ENCODE measurements at places on chromosomes 11 and 22.
A peak's percentile ranks its signal among the peaks of the same experiment; 100 is the strongest.

GRCh38 chr11:64767344-64768299 is 7.8 kb upstream of the PYGM start:
- H3K36me3 ChIP-seq: peaks cover 61% of the 10 kb centered on the region
- peaks cover 84% of the 10 kb centered on the region for H3K4me1 ChIP-seq
- H3K27ac ChIP-seq: peak overlapping the region; percentile 69

DNA sequence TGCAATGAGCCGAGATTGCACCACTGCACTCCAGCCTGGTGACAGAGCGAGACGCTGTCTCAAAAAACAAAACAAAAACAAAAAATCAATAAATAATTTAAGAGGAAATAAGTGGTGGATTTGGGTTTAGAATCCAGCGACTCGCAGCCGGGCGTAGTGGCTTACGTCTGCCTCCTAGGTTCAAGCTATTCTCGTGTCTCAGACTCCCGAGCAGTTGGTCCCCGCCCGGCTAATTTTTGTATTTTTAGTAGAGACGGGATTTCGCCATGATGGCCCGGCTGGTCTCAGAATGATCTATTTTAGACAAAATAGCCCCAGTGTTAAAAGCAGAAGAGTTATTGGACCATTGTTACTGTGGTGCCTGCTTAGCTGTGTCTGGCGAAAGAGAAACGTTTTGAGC is 29.8 kb downstream of the SNU13 start:
- H3K27me3 ChIP-seq: no peaks in the 10 kb centered on the region
- H3K4me3 ChIP-seq: no peak overlapping the region
- DNase-seq: no peak
- no peaks in the 10 kb centered on the region for H3K4me1 ChIP-seq

DNA sequence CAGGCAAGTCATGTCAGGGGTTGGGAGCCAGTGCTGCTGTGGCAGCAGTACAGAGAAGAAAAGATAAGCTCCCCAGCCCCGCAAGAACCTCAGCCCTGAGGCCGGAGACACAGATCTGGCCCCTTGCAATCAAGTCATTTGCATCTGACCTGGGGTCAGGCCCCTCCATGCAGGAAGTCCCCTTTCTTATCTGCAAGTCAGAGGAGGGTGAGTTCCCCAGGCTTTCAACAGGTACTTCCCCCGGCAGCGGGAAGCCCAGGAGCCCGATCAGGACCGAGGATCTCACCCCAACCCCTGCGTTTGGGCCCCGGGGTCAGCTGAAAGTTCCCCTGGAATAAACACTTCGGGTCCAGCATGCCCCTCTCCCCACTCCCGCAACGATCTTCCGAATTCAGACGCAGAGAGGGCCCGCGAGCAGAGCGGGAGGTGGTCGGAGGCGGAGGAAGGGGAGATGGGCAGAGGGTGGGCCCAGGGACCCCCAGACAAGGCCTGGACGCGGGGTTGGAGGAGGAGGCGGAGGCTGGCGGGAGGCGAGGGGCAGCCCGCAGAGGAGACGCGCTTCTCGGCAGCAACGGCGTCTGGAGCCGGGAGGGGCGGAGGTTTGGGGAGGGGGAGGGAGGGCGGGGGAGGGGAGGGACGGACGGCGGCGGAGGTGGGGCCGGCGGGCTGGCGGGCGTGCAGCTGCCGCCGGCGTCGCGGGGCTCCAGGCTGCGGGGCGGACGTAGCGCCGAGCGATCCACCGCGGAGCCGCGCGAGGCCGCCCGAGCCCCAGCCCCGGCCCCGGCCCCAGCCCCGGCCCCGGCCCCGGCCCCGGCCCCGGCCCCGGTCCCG is at the start of gene TSPAN18:
Gene TSPAN18, plus strand, starts transcription at position 680 of the 831 bp plus-strand sequence. CDS start 179,455 bp downstream, outside the sequence.
- peak within 1 kb of the TSS; percentile 72 for H3K4me3 ChIP-seq
- no peaks in the 10 kb centered on the region for H3K36me3 ChIP-seq
- peak; percentile 34 for DNase-seq

DNA sequence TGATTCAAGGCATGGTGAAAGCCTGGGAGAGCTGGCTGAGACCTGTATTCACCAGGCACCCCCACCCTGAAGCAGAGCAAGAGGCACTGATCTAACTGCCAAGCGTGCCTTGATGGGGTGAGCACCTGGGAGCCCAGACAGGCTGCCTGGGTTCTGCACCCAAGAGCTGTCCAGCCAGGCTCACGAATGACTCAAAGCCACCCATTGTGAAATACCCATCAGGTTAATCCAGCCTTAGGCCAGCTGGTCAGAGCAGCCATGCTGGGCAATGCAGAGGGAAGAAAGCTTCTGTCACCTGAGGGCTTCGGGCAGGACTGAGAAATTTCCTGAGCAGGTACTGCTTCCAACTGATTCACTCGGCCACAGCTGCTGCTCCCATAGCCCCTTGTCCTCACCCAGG is 22.1 kb downstream of the THOC5 start:
- H3K4me1 ChIP-seq: no peaks in the 10 kb centered on the region
- H3K27me3 ChIP-seq: no peaks in the 10 kb centered on the region
- H3K27ac ChIP-seq: no peak overlapping the region
- peaks cover 22% of the 10 kb centered on the region for H3K36me3 ChIP-seq

- no peaks in the 10 kb centered on the region for H3K4me1 ChIP-seq
- no peak overlapping the region for H3K4me3 ChIP-seq
- no peak overlapping the region for H3K27ac ChIP-seq
- H3K36me3 ChIP-seq: no peaks in the 10 kb centered on the region
- DNase-seq: no peak
- H3K27me3 ChIP-seq: no peaks in the 10 kb centered on the region
Measured at GRCh38 chr11:22797047-22797446, 32.6 kb downstream of the SVIP start.

GRCh38 chr11:3808861-3809623 is 682 bp downstream of the PGAP2 start:
- no peaks in the 10 kb centered on the region for H3K27me3 ChIP-seq
- peaks cover 7% of the 10 kb centered on the region for H3K36me3 ChIP-seq
- peak overlapping the region; percentile 78 for H3K27ac ChIP-seq
- peaks cover 12% of the 10 kb centered on the region for H3K4me1 ChIP-seq

DNA sequence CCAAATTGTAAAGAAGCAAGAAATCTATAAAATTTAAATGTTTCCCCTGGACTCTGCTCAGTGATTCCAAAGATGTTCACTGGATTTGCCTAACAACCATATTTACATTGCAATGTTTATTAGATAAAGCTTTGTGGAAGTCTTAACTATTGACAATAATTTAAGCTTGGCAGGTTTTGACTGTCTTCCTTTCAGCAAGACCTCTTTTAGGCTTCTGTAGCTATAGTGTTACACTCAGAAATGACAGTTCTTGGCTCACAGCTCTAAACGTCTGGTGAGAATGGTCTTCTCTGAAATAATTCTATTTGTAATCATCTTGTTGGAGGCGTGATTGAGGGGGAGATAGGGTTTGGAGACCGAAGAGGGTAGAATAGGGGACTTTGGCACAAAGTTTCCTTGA is 44.8 kb upstream of the CRTAM start:
- H3K4me1 ChIP-seq: no peaks in the 10 kb centered on the region
- H3K4me3 ChIP-seq: no peak overlapping the region
- H3K36me3 ChIP-seq: peaks cover 76% of the 10 kb centered on the region
- DNase-seq: no peak
- H3K27me3 ChIP-seq: no peaks in the 10 kb centered on the region

DNA sequence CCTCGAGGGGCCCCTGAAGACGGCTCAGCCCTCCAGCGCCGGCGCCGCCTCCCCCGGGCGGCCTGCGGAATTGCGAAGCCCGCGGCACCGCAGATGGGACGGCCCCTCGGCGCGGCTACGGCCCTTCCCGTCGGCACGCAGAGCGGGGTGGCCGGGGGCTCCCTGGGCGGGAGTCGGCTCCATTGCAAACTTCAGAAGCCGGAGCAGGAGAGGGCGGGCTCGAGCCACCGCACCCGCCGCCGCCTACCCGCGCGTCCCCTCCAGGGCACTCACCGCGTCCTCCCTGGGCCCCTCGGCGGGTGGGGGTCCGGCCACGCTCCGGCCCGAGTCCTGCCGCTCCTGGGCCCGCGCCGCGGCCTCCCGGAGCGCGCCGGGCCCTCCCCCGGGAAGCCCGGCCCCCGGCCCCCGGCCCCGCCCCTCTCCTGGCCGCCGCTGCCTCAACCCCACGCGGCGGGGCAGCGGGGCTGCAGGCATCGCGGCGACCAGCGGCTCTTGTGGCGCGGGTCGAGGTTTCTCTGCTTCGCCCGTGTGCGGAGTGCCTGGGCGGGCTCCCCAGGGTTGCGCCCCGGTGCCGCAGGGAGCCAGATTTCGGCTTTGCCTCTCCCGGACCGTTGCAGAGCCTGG is at the start of gene PACSIN3:
Gene PACSIN3, minus strand, starts transcription at position 359 of the 624 bp plus-strand sequence. CDS start 3,707 bp downstream, outside the sequence.
- H3K27ac ChIP-seq: no peak within 1 kb of the TSS
- peaks cover 12% of the 10 kb centered on the region for H3K4me1 ChIP-seq
- DNase-seq: peak; percentile 20
- H3K4me3 ChIP-seq: peak within 1 kb of the TSS; percentile 54
- no peaks in the 10 kb centered on the region for H3K36me3 ChIP-seq

GRCh38 chr11:111540114-111540936 is at the start of gene LAYN:
Gene LAYN (plus strand): TSS chr11:111540720. CDS start chr11:111540844, 124 bp downstream.
- H3K4me1 ChIP-seq: peaks cover 4% of the 10 kb centered on the region
- H3K27ac ChIP-seq: no peak within 1 kb of the TSS
- no peaks in the 10 kb centered on the region for H3K36me3 ChIP-seq

DNA sequence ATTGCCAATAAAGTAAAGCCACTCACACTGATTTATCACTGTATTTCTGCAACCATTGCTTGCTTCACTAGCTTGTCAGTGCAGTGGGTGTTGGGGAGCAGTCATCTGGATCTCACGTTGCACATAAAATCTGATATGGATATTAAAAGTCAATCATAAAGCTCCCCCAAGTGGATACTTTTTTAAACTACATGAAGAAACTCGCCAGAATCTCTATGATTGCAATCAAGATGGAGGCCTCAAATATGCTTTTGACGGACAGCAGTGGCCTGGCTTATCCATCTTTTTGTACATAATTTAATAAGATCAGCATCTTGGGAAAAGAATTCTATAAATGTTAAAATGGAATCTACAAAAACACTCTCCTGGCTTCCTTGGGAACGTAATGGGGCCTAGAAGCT is 137.7 kb downstream of the WT1 start:
- no peaks in the 10 kb centered on the region for H3K27me3 ChIP-seq
- H3K4me1 ChIP-seq: no peaks in the 10 kb centered on the region
- H3K4me3 ChIP-seq: no peak overlapping the region
- no peak overlapping the region for H3K27ac ChIP-seq
- H3K36me3 ChIP-seq: no peaks in the 10 kb centered on the region

GRCh38 chr11:109018639-109019038 is 353.8 kb downstream of the DDX10 start:
- H3K4me1 ChIP-seq: no peaks in the 10 kb centered on the region
- no peaks in the 10 kb centered on the region for H3K27me3 ChIP-seq
- no peak for DNase-seq
- no peak overlapping the region for H3K27ac ChIP-seq
- H3K4me3 ChIP-seq: no peak overlapping the region
